ENCODE measurements at places on chromosomes 3 and 15.

GRCh38 chr3:115823083-115823482 lies 199.8 kb downstream of the GAP43 start:
- DNase-seq = no peak
- H3K27ac ChIP-seq = no peak overlapping the region
- no peaks in the 10 kb centered on the region for H3K36me3 ChIP-seq
- no peak overlapping the region for H3K4me3 ChIP-seq

- peak overlapping the region; percentile 76 for H3K27ac ChIP-seq
- peak overlapping the region; percentile 20 for H3K4me3 ChIP-seq
- no peak for DNase-seq
- H3K4me1 ChIP-seq = no peaks in the 10 kb centered on the region
- no peaks in the 10 kb centered on the region for H3K36me3 ChIP-seq
Observed at GRCh38 chr3:69353088-69353478, 32.8 kb downstream of the FRMD4B start.

GRCh38 chr15:58593870-58594269 lies 155.6 kb downstream of the ADAM10 start:
- no peaks in the 10 kb centered on the region for H3K36me3 ChIP-seq
- H3K4me1 ChIP-seq = peaks cover 19% of the 10 kb centered on the region
- DNase-seq = no peak
- no peak overlapping the region for H3K27ac ChIP-seq
- H3K27me3 ChIP-seq = no peaks in the 10 kb centered on the region

GRCh38 chr15:42155546-42156242 lies 742 bp downstream of the PLA2G4F start:
- H3K4me1 ChIP-seq = no peaks in the 10 kb centered on the region
- peaks cover 14% of the 10 kb centered on the region for H3K36me3 ChIP-seq
- DNase-seq = no peak
- H3K27ac ChIP-seq = no peak overlapping the region

DNA sequence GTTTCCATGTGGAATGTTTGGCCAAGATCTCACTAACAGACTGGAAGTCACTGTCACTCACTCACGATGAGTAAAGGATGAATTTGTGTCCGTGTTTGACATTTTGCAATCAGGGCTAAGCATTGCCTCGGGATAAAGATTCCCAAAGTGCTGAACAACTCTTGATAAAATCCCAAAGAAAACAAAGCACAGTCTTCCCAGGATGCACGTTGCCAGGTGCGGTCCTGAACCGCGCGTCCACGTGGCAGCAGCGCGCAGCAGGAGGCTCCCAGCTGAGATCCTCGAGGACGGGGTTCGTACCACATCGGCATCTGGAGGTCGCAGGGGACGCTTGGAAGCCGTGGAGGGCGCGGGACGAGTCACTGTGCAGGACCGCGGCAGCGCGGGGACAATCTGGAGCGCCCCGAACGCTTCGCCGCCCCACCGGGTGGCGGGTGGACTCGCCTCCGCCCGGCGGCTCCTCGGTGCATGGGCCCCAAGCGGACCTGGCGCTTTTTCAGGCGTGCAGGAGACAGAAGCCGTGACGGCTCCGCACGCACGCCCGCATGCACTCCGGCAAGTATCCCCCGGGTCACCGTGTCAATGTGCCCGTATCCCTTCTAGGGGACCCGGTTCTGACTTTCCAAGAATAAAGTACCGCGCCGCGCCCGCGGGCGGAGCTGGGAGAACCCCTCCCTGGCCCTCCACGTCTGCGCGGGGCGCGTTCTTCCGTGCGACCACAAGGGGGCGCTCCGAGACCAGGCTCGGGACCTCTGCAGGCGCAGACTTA lies 17.7 kb downstream of the CPN2 start:
- H3K27ac ChIP-seq = peak overlapping the region; percentile 86
- peak; percentile 89 for DNase-seq
- H3K4me1 ChIP-seq = peaks cover 37% of the 10 kb centered on the region

GRCh38 chr15:96366526-96366877 lies 36.0 kb downstream of the NR2F2 start:
- H3K36me3 ChIP-seq = no peaks in the 10 kb centered on the region
- H3K4me1 ChIP-seq = peaks cover 4% of the 10 kb centered on the region
- peaks cover 2% of the 10 kb centered on the region for H3K27me3 ChIP-seq
- H3K4me3 ChIP-seq = no peak overlapping the region
- no peak for DNase-seq

- H3K27ac ChIP-seq = no peak overlapping the region
- no peak for DNase-seq
- H3K27me3 ChIP-seq = no peaks in the 10 kb centered on the region
- no peaks in the 10 kb centered on the region for H3K36me3 ChIP-seq
- H3K4me1 ChIP-seq = no peaks in the 10 kb centered on the region
- H3K4me3 ChIP-seq = no peak overlapping the region
Observed at GRCh38 chr15:80487839-80488390, 83.7 kb downstream of the ARNT2 start.

DNA sequence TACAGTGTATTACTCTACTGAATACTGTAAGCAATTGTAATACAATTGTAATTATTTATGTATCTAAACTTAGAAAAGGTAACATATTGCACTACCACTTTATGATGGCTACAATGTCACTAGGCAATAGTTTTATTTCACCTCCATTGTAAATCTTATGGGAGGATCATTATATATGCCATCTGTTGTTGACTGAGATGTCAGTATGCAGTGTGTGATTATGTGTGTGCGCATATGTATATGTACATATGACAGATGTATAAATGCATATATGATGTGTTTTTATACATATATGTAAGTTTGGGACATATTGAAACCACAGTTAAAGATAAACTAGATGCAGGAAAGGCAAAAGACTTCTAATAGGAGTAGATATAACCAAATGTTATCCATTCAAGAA lies 8.5 kb downstream of the IGSF10 start:
- no peaks in the 10 kb centered on the region for H3K27me3 ChIP-seq
- no peak for DNase-seq
- no peak overlapping the region for H3K27ac ChIP-seq

DNA sequence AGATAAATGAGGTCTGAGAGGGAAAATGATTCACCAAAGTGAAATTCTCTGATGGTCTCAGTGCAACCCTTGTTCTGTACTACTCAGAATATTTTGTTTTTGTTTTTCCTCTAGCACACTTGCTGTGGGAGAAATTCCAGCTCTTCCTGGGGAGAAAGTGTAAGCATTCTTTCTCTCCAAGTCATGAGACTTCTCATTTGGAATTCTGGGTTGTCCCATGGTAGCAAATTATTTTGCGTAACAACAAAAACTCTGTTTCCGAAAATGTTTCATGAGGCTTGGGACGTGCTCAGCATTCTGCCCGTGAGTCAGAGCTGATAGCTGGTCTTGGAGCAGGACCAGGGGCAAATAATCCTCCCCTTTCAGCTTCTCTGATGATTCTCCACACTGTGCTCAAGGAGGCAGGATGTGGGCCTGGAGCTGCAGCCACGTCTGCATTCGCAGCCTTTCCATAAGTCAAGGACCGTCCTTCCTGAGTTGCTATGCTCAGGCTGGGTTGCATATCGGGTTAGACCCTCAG lies 70.3 kb downstream of the SENP2 start:
- H3K4me1 ChIP-seq = no peaks in the 10 kb centered on the region
- no peak overlapping the region for H3K4me3 ChIP-seq
- no peak overlapping the region for H3K27ac ChIP-seq
- no peaks in the 10 kb centered on the region for H3K27me3 ChIP-seq

- H3K4me1 ChIP-seq = no peaks in the 10 kb centered on the region
- H3K27ac ChIP-seq = no peak overlapping the region
- H3K27me3 ChIP-seq = no peaks in the 10 kb centered on the region
- DNase-seq = no peak
- no peak overlapping the region for H3K4me3 ChIP-seq
Observed at GRCh38 chr3:65907232-65908130, 131.2 kb downstream of the MAGI1 start.

GRCh38 chr15:91950631-91951329 lies 97.3 kb downstream of the SLCO3A1 start:
- no peak for DNase-seq
- H3K27ac ChIP-seq = no peak overlapping the region
- H3K36me3 ChIP-seq = no peaks in the 10 kb centered on the region
- H3K27me3 ChIP-seq = no peaks in the 10 kb centered on the region
- H3K4me3 ChIP-seq = no peak overlapping the region

DNA sequence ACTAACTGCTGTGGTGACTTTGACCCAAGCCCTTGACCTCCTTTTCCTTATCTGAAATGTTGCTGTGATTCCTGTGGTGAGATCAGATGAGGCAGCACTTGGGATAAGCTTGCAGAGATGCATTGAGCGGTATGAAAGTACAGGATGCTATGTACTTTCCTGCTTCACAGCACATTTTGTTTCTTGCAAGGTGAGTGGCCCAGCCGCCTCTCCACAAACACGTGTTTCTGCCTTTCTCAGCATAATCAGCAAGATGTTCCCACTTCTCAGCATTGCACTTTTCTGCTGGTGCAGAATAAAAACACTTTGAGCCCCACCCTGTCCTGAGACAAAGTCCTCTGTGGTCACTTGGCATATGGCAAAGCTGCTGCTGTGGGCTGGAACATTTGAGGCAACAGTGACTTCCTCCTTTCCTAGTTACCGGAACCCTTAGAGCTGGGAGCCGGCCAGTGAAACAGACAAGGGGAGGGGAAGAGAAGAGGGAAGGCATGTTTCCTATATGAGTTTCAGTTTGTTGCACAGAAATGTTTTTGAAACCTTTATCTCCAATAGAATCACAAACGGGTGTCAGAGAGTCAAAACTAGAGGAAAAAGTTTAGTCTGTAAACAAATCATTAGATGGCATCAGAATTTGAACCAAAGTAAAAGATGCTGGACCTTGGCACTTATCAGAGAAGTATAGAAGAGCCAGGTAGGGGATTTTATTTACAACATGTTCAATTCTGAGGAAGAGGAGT lies 5.0 kb downstream of the NUDT16 start:
- peak overlapping the region; percentile 38 for H3K27ac ChIP-seq
- no peaks in the 10 kb centered on the region for H3K27me3 ChIP-seq
- no peaks in the 10 kb centered on the region for H3K36me3 ChIP-seq
- DNase-seq = no peak

GRCh38 chr15:84387086-84387485 lies 151.5 kb downstream of the GOLGA6L4 start:
- DNase-seq = no peak
- no peaks in the 10 kb centered on the region for H3K27me3 ChIP-seq

GRCh38 chr15:101064795-101065569 lies 145.8 kb downstream of the LRRK1 start:
- H3K4me3 ChIP-seq = no peak overlapping the region
- no peaks in the 10 kb centered on the region for H3K36me3 ChIP-seq
- DNase-seq = no peak

GRCh38 chr3:125602752-125603649 lies 7.7 kb upstream of the OSBPL11 start:
- no peak for DNase-seq
- H3K27me3 ChIP-seq = no peaks in the 10 kb centered on the region
- no peaks in the 10 kb centered on the region for H3K4me1 ChIP-seq
- no peak overlapping the region for H3K27ac ChIP-seq

DNA sequence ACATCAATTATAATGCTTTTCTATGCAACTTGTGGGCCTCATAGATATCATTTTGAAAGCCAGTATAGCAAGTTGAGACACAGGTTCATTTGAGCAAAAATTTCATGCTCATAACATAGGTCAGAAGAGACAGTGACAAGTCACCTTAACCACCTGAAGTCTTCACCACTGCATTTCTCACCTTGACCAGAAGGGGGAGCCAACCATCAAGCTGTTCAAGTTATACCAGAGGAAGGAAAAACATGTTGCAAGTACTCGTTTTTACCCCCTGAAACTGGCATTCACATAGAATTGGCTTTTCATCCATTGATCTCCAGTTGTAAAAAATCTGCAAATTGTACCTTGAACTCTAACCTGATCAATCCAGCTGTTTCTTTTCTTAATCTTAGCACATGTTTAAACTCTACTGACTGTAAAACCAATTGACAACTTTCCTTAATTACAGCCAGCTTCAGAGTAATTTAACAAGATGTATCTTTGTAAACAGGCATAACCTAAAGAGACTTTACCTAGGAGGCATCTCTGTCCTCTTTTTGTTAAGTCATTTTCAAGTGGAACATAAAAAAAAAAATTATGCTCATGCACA lies 1.4 kb downstream of the LMOD3 start:
- H3K27me3 ChIP-seq = no peaks in the 10 kb centered on the region
- H3K4me3 ChIP-seq = no peak overlapping the region
- peak; percentile 77 for DNase-seq
- no peak overlapping the region for H3K27ac ChIP-seq

- H3K27ac ChIP-seq = no peak overlapping the region
- DNase-seq = no peak
- H3K36me3 ChIP-seq = no peaks in the 10 kb centered on the region
- no peak overlapping the region for H3K4me3 ChIP-seq
- no peaks in the 10 kb centered on the region for H3K4me1 ChIP-seq
Observed at GRCh38 chr3:25945836-25946235, 155.9 kb downstream of the OXSM start.

- peak; percentile 79 for DNase-seq
- no peak overlapping the region for H3K4me3 ChIP-seq
- H3K36me3 ChIP-seq = no peaks in the 10 kb centered on the region
- H3K4me1 ChIP-seq = peaks cover 6% of the 10 kb centered on the region
- no peaks in the 10 kb centered on the region for H3K27me3 ChIP-seq
- H3K27ac ChIP-seq = no peak overlapping the region
Observed at GRCh38 chr15:77024273-77025082, 29.6 kb downstream of the PSTPIP1 start.

DNA sequence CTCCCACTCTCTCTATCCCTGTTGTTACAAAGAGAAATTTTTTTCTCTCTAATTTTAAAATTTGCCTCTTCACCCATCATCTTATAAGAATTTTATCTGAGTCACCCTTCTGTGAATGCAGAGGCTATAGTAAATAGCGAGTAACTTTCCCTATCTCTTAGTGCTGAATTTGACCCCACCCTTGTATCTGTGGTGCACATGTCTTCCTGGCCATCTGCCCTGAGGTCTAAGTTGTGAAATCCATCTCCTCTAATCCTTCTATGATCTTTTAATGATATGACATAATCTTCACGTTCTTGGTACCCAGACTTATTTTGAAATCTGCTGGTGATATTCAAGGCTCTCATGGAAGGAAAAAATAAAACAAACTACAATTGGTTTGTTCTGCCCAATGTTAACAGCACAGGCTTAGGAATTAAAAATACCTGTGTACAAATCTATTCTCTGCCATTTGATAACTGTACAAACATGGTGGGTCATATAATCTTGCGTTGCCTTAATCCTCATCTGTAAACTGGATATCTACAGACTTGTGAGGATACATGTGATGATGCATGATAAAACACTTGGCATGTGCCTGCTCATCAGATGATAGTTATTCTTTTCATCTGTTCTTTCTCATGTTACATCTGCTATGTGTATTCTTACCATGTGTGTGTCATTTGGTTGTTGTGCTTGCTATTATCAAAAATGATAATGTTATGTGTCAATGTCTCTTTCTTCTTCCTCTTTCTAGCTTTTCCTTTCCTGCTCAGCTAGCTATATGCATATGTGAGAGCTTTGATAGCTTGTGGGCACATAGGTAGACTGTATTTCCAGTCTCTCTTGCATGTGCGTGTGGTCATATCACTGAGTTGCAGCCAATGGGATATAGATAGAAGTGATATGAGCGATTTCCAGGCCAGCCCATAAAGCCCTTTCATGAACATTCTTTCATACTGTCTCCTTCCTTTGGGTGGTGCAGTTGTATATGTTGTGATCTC lies 13.7 kb upstream of the CCR3 start:
- no peak overlapping the region for H3K27ac ChIP-seq
- no peaks in the 10 kb centered on the region for H3K4me1 ChIP-seq
- H3K36me3 ChIP-seq = no peaks in the 10 kb centered on the region
- peaks cover 3% of the 10 kb centered on the region for H3K27me3 ChIP-seq

Data from liver (tissue), 10 donors.